ENCODE measurements at places on chromosomes 12 and 14.

- DNase-seq: no peak
Measured at GRCh38 chr12:13924286-13924685, 57.1 kb downstream of the GRIN2B start.

DNA sequence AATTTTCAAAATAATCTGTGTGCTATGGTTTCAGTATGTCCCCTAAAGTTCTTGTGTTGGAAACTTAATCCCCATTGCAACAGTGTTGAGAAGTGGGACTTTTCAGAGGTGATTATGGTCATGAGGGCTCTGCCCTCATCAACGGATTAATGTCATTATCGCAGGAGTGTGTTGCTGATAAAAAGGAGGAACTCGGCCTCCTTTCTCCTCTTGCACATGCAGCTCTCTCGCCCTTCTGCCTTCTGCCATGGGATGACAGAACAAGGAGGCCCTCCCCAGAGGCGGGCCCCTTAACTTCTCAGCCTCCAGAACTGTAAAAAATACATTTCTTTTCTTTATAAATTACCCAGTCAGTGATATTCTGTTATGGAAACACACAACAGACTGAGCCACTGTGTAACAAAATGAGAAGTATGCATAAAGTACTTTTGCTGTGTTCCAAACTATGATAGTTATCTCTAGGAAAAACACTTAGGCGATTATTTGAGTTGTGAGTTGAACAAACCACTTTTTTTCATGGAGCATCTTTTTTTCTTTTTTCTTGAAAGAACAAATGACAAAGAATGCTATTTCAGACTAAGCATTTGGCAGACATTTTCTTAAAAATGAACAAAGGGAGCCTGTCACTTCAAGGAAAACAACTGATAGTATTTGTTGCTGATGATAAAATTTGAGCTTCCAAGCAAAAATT, 134.8 kb upstream of the FUT8 start:
- DNase-seq: no peak

- DNase-seq: no peak
Measured at GRCh38 chr12:116202433-116202832, 75.1 kb downstream of the MED13L start.

DNA sequence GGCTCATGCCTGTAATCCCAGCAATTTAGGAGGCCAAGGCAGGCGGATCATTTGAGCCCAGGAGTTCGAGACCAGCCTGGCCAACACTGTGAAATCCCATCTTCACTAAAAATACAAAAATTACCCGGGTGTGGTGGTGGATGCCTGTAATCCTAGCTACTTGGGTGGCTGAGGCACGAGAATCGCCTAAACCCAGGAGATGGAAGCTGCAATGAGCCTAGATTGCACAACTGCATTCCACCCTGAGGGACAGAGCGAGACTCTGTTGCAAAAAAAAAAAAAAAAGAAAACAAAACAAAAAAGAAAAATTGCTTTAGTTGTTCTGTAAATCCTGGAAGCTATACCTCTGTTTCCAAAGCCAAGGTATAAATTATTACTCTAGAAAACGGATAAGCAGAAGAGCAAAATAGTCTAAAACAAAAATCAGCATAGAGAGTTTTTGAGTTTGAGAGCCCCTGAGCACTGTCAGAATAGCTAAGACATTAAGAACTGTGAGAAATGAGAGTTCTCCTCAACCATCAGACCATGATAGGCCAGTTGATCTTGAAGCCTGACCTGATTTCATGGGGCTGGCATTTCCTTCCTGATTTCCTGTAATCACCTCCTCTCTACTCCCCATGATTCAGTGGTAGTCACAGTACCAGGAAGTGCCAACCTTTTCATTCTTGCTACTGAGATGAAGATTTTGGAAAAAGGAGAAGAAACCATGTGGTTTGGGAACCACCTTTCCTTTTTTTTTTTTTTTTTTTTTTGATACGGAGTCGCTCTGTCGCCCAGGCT, 31.7 kb downstream of the ATP2A2 start:
- DNase-seq: no peak

- DNase-seq: no peak
Measured at GRCh38 chr14:69652942-69653684, 41.7 kb downstream of the SUSD6 start.
